Brain pericyte (primary cell): ENCODE measurements at places on chromosomes 16 and 17.

DNA sequence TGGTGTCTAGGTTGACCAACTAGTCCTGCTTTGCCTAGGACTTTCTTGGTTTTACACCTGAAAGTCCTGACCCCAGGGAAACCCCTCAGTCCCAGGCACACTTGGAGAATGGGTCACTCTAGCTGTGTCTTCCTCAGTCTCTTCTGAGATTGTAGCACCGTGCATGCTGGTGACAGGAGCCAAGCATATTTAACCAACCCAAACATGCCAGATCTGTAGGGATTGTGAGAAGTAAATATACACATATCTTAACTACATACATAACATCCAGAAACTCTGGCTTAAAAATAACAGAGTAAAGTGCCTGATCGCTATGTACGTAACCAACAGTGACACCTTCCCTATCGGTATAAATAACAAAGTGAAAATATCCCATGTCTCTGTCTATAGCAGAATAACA lies 158.1 kb downstream of the HAPSTR1 start:
- no peak for DNase-seq

GRCh38 chr16:87276091-87276701 lies 41.0 kb downstream of the C16orf95 start:
- DNase-seq, result no peak

DNA sequence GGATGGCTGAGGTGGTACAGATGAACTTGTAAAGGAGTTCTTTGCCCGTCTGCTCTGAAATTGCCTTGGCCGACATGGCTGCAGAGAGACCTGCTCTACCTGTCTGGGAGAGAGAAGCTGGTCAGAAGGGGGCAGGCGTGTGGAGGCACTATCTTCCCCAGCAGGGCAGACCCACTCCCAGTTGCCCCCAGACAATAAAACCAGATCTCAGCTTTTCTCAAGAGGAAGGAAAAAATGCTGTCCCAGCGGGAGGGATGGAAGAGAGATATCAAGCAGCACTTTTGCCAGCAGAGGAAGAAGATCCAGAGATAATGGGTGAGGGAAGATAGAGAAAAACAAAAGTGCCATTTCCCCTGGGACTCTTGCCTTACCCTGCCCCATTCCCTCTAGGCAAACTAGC lies 5.0 kb downstream of the ACLY start:
- no peak for DNase-seq

- no peak for DNase-seq
These were observed 715.9 kb upstream of the RBFOX1 start for GRCh38 chr16:6616746-6617145.

- DNase-seq, result no peak
These were observed 1.8 kb downstream of the TSPOAP1 start for GRCh38 chr17:58326609-58327362.

DNA sequence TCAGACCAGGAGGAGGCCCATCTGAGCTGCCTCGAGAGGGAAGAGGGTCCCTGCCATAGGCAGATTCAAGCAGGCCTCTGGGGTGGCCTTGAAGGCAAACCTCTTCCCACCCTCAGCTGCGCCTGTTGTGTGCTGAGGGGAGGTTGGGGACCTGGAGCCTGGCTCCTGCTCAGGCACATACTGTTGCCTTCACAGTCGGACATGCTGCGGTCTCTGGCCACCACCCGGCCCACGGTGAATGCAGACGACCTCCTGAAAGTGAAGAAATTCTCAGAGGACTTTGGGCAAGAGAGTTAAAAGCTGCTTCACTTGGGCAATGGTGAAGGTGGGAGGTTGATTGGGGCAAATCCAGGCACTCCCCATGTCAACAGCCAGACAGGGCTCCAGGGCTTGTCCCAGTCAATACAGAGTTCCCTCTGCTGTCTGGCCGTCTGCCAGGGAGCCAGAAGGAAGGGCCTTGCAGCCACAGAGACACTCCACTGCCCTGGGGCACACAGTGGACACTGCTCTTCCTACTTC lies 6.3 kb downstream of the PDF start:
- DNase-seq, result no peak

DNA sequence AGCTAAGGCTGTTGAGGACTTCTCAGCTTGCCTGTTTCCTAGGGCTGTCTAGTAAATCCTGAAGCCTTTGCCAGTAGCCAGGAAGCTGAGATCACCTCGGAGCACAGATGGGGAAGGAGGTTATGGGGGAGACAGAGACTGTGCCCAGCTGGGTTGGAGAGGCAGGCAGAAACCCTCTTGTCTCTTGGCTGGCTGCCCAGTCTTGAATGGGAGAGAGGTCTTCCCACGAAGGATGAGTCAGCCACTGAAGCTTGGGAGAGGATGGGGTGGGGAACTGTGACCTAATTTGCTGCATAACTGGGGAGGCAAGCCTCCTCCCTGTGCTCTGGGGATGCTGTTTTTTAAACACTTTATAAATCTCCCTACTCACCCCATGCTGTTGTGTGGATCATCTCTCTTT lies 69.8 kb downstream of the SHISA9 start:
- no peak for DNase-seq

DNA sequence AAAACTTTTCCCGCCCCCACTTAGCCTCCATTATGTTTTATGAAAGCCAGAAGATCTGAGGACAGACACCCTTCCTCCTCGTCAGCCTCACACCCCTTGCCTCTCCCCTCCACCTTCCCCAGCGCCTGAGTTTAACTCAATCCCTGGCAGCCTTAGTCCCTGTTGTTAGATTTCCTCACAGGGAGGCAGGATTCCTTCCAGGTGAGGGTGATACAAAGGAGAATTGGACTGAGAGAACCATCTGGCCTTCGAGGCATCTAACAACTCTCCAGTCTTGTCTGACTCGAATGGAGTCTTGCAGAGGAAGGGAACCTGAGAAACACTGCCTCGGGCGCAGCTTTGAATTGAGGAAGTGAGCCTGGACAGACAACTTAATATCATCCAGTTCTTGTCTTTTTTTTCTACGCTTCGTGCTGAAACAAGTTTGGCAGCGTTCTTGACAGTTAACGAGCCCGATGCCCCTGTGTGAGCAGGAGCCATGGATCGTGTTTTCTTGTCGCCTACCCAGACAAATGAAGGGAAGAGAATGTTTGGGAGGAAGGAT lies 1.3 kb upstream of the ZNF768 start:
- DNase-seq, result no peak

GRCh38 chr16:59880611-59881010 lies 1146.5 kb upstream of the GOT2 start:
- DNase-seq, result no peak

DNA sequence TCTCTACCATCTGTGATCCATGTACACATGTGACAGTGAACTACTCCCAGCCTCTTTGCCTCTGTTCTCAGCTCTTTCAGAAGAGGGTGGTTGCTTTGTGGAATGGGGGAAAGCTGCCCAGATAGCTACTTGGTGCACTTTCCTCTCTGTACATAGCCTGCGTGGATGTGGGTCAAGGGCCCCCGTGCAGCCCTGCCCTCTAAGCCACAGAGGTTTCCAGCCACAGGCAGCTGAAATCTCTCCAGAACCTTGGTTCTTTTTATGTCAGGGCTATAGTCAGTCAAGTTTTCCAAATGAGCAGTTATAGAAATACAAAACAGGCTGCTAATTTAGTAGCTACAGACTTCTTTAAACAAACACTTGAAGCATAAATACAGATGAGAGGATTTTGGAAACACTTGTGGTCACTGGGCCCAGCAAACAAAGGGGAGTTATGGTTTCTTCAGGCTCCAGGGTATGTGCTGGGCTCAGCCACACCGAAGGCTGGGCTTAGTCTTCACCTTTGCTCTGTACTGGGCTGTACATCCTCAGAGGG lies 199.7 kb upstream of the ASIC2 start:
- no peak for DNase-seq

GRCh38 chr17:43913584-43913983 lies 6.2 kb upstream of the MPP2 start:
- DNase-seq, result no peak

- no peak for DNase-seq
These were observed 131.3 kb downstream of the NLK start for GRCh38 chr17:28173801-28174200.

- DNase-seq, result no peak
These were observed 178.3 kb downstream of the MAP2K6 start for GRCh38 chr17:69592692-69593350.

DNA sequence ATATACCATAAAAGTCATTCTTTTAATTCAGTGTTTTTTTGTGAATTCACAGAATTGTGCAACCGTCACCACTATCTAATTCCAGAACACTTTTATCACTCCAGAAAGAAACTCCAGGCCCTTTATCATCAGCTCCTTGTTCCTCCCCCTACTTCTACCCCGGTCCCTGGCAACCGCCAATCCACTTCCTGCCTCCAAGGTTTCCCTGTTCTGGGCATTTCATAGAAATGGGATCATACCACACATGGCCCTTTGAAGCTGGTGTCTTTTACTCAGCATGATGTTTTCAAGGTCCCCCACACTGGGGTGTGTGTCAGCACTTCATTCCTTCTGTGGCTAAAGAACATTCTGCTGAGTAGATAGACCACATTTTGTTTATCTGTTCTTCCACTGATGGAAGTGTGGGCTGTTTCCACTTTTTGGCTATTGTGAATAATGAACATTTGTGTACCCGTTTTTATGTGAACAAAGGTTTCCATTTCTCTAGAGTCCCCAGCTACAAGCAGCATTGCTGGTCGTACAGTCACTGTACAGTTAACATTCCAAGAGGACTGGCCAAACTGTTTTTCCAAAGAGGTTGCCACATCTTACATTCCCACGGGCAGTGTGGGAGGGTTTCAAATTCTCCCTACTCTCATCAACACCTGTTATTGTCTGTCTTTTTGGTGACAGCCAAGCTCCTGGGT lies 75.8 kb upstream of the ZNF469 start:
- peak; percentile 80 for DNase-seq
